ENCODE measurements at places on chromosomes 3 and 15. TPM values are rescaled to one million over a fixed set of nuclear protein-coding genes. Genes with fewer than 3 reads are reported as not detected.

Gene IREB2
- total RNA-seq, result 50.1 TPM

GRCh38 chr3:150480877-150481276 is 65.4 kb downstream of the SERP1 start:
- H3K4me3 ChIP-seq, result no peak overlapping the region
- peaks cover 12% of the 10 kb centered on the region for H3K36me3 ChIP-seq
- H3K27ac ChIP-seq, result no peak overlapping the region
- no peaks in the 10 kb centered on the region for H3K4me1 ChIP-seq
- H3K27me3 ChIP-seq, result no peaks in the 10 kb centered on the region
- DNase-seq, result no peak

GRCh38 chr3:72448375-72448823 is 399.8 kb downstream of the SHQ1 start:
- H3K4me3 ChIP-seq, result no peak overlapping the region
- peaks cover 8% of the 10 kb centered on the region for H3K36me3 ChIP-seq
- peaks cover 26% of the 10 kb centered on the region for H3K27me3 ChIP-seq
- no peak for DNase-seq

DNA sequence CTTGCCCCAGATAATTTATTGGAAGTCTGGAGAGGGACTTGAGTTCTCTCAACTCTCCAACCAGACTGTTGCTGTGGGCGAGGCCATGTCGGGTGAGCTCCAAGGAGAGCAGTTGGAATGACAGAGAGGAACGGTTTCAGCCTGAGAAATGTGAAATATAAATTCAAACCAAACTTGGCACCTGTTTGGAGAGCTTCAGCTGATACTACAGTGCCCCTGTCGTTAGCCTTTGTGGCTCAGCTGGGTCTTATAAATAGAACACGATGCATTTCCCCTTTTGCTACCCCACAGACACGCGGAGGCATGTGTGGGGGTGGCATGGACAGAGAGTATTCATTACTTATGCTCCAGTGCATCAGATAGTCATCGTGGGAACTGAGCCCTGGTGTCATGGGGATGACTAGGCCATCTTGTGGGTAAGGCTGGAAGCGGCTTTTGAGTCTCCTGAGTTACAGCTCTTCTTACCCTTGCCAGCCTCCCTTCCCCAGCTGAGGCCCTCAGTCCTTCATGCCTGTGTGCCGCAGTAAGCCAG is 15.6 kb downstream of the SMAD3 start:
- peaks cover 4% of the 10 kb centered on the region for H3K36me3 ChIP-seq
- peaks cover 45% of the 10 kb centered on the region for H3K4me1 ChIP-seq
- peak overlapping the region; percentile 70 for H3K27ac ChIP-seq
- no peak overlapping the region for H3K4me3 ChIP-seq
- H3K27me3 ChIP-seq, result no peaks in the 10 kb centered on the region

- peaks cover 5% of the 10 kb centered on the region for H3K4me1 ChIP-seq
- peaks cover 21% of the 10 kb centered on the region for H3K36me3 ChIP-seq
- H3K4me3 ChIP-seq, result peak within 1 kb of the TSS; percentile 86
- no peak for DNase-seq
- H3K27ac ChIP-seq, result peak within 1 kb of the TSS; percentile 74
- no peaks in the 10 kb centered on the region for H3K27me3 ChIP-seq
Observed at GRCh38 chr15:75346796-75347221, at the start of gene NEIL1. Gene NEIL1 (plus strand): TSS chr15:75347039. CDS start chr15:75348906, 1,867 bp downstream.

Gene ATP1B3
- total RNA-seq, result 99.9 TPM

Gene CD96
- not detected for total RNA-seq

GRCh38 chr3:195148549-195148948 is 122.4 kb downstream of the XXYLT1 start:
- H3K4me3 ChIP-seq, result no peak overlapping the region
- no peaks in the 10 kb centered on the region for H3K36me3 ChIP-seq
- no peaks in the 10 kb centered on the region for H3K27me3 ChIP-seq

GRCh38 chr3:46565607-46566039 is 479 bp downstream of the LRRC2 start:
- no peak for DNase-seq
- no peaks in the 10 kb centered on the region for H3K4me1 ChIP-seq
- no peaks in the 10 kb centered on the region for H3K27me3 ChIP-seq
- no peak overlapping the region for H3K27ac ChIP-seq
- no peak overlapping the region for H3K4me3 ChIP-seq

Gene SLC25A36
- total RNA-seq, result 75.0 TPM

- H3K4me1 ChIP-seq, result no peaks in the 10 kb centered on the region
- no peaks in the 10 kb centered on the region for H3K36me3 ChIP-seq
- H3K4me3 ChIP-seq, result no peak overlapping the region
- H3K27me3 ChIP-seq, result no peaks in the 10 kb centered on the region
Observed at GRCh38 chr15:69056365-69056764, 41.9 kb downstream of the NOX5 start.

Gene NRG4
- total RNA-seq, result not detected

- no peak for DNase-seq
- H3K36me3 ChIP-seq, result no peaks in the 10 kb centered on the region
- no peaks in the 10 kb centered on the region for H3K27me3 ChIP-seq
- no peak overlapping the region for H3K27ac ChIP-seq
- H3K4me1 ChIP-seq, result no peaks in the 10 kb centered on the region
- no peak overlapping the region for H3K4me3 ChIP-seq
Observed at GRCh38 chr3:65915477-65915876, 123.2 kb downstream of the MAGI1 start.

GRCh38 chr3:192409201-192409837 is 318.0 kb downstream of the FGF12 start:
- H3K36me3 ChIP-seq, result no peaks in the 10 kb centered on the region
- no peak overlapping the region for H3K27ac ChIP-seq
- H3K4me1 ChIP-seq, result peaks cover 11% of the 10 kb centered on the region
- DNase-seq, result peak; percentile 28

Gene CAPN3
- total RNA-seq, result 7.5 TPM

DNA sequence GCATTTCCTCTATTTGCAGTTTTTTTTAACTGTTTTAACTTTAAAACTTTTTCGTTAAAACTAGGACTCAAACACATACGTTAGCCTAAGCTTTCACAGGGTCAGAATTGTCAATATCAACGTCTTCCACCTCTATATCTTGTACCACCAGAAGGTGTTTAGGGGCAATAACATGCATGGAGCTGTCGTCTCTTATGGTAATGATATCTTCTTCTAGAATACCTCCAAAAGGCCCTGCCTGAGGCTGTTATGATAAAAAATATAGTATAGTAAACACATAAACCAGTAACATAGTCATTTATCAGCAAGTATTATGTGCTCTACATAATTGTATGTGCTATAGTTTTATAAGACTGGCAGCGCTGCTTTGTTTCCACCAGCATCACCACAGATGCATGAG is 76.3 kb upstream of the MLF1 start:
- H3K4me1 ChIP-seq, result no peaks in the 10 kb centered on the region
- no peak for DNase-seq
- H3K27ac ChIP-seq, result no peak overlapping the region
- no peak overlapping the region for H3K4me3 ChIP-seq
- no peaks in the 10 kb centered on the region for H3K27me3 ChIP-seq

Gene KNG1
- not detected for total RNA-seq

Gene SH3GL3
- 0.19 TPM for total RNA-seq

GRCh38 chr3:94291686-94292085 is 228.8 kb downstream of the NSUN3 start:
- no peaks in the 10 kb centered on the region for H3K27me3 ChIP-seq
- H3K4me3 ChIP-seq, result no peak overlapping the region

GRCh38 chr3:195886181-195887141 is 21.9 kb downstream of the TNK2 start:
- H3K27ac ChIP-seq, result no peak overlapping the region
- H3K4me1 ChIP-seq, result no peaks in the 10 kb centered on the region
- H3K4me3 ChIP-seq, result no peak overlapping the region
- H3K36me3 ChIP-seq, result peaks cover 26% of the 10 kb centered on the region
- H3K27me3 ChIP-seq, result no peaks in the 10 kb centered on the region
- DNase-seq, result no peak

Gene PLA2G4E
- total RNA-seq, result 0.12 TPM

GRCh38 chr15:76996076-76996525 is 1.2 kb downstream of the PSTPIP1 start:
- H3K4me1 ChIP-seq, result no peaks in the 10 kb centered on the region
- H3K4me3 ChIP-seq, result no peak overlapping the region
- no peak overlapping the region for H3K27ac ChIP-seq
- no peaks in the 10 kb centered on the region for H3K27me3 ChIP-seq
- no peak for DNase-seq
- no peaks in the 10 kb centered on the region for H3K36me3 ChIP-seq

- H3K36me3 ChIP-seq, result no peaks in the 10 kb centered on the region
- no peak overlapping the region for H3K27ac ChIP-seq
- no peak overlapping the region for H3K4me3 ChIP-seq
- peaks cover 12% of the 10 kb centered on the region for H3K4me1 ChIP-seq
Observed at GRCh38 chr3:101973163-101973505, 123.8 kb downstream of the NFKBIZ start.

- peak; percentile 64 for DNase-seq
- no peaks in the 10 kb centered on the region for H3K36me3 ChIP-seq
- H3K4me1 ChIP-seq, result peaks cover 18% of the 10 kb centered on the region
- H3K27ac ChIP-seq, result no peak overlapping the region
- no peaks in the 10 kb centered on the region for H3K27me3 ChIP-seq
Observed at GRCh38 chr15:51310064-51310463, 28.3 kb downstream of the CYP19A1 start.

Gene TF
- 0.12 TPM for total RNA-seq

Gene USP19
- 39.3 TPM for total RNA-seq

Data from MCF 10A (cell line).